ENCODE measurements at places on chromosomes 11 and 22.

DNA sequence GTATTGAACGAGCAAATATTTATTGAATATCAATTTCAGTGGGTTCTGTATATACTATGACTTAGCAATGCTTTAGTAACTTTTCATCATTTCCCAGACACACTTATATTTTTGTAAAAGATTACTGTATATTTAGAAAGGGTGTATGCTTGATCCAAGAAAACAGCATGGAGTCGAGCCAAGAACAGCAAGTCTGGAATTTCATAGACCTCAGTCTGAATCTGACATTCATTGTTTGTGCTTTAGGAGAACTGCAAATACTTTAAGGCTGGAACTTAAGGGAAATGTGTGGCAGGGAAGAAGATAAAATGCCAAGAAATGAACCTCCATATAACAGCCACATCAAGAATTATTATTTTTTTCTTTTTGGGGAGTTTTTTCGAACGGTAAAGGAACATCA, 1156.8 kb downstream of the LRRC4C start:
- no peak for DNase-seq

- no peak for DNase-seq
These were observed 15.5 kb downstream of the CLTCL1 start for GRCh38 chr22:19275919-19276600.

DNA sequence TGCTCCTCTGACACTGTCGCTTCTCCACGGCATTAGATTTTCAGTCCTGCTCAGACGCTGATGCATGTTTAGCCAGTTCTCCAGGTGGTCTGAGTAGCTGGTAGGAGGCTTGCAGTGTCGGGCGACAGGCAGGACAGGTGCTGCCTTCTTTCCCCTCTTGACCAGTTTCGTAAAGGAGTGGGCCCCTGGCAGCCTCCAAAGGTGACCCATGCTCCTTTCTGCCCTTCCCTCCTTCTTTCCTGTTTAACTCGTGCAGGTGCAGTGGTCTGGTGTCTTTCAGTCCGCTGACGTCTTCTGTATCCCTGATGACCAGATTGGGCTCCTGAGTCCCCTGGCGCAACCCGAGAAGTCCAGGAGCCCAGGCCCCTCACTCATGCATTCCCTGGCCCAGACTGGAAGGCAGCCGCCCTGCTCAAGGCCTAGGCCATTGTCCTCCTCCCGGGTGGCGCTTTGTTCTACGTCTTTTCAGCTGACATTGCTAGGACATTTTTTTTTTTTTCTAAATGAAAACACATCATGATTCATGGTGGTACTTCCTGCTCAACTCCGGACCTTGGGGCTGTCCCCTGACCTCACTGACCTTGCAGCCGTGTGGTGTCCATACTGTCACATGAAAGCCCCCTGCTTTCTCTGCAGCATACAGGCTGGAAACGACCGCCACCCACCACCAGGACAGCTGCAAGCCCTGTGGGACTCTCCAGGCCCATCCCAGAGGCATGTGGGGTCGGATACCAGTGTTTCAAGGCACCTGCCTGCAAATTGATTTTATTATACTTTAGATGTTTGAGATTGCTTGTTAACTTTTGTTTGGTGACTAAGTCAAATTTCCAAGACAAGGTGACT, 25.5 kb upstream of the TXNRD2 start:
- DNase-seq: no peak

DNA sequence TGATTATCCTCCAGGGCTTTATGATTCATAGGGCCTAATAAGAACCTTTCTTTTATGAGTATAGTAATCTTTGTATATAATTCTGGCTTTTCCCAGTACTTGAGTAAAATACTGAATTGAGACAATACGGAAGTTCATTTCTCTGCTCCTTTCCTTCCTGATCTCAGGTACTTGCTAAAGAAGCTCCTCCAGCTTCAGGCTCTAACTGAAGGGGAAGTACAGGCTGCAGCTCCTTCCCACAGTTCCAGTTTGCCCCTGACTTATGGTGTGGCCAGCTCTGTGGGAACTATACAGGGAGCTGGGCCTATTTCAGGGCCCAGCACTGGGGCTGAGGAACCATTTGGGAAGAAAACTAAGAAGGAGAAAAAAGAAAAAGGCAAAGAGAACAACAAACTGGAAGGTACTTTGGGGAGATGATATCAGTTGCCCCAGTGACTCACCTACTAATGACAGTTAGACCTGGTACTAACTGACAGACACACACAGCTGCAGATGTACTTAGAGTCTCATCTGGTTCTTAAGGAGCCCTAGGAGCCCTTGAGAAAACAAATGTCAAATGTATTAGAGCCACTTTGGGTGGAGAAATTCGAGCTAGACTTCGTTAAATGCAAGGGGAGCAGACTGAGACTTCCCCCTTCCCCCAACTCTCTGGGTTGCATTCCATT, 3.0 kb downstream of the TBRG1 start:
- DNase-seq: no peak

DNA sequence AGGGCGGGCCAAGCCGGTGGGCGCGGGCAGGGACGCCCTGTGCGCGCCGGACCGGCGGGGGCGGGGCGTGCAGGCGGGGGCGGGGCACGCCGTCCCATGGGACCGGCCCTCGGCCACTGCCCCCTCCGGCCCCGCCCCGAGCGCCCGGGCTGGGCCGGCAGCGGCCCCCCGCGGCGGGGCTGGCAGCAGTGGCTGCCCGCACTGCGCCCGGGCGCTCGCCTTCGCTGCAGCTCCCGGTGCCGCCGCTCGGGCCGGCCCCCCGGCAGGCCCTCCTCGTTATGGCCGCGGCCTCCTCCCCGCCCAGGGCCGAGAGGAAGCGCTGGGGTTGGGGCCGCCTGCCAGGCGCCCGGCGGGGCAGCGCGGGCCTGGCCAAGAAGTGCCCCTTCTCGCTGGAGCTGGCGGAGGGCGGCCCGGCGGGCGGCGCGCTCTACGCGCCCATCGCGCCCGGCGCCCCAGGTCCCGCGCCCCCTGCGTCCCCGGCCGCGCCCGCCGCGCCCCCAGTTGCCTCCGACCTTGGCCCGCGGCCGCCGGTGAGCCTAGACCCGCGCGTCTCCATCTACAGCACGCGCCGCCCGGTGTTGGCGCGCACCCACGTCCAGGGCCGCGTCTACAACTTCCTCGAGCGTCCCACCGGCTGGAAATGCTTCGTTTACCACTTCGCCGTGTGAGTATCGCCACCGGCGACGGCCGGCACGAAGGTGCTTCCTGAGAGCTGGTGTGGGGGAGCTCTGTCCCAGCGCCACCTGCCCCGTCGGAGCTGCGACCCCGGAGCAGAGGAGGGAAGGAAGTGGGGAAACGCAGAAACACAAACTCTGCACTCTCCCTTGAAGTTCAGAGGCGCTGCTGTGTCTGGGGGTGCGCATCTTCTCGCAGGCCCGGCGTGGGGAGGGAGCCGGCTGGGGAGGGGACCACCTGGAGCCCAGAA, at the start of gene KCNQ1:
Gene KCNQ1 (plus strand): TSS at position 188 of the 925 bp plus-strand sequence. CDS start 91 bp downstream, at position 279.
- DNase-seq: peak; percentile 68

- DNase-seq: peak; percentile 77
These were observed 38.2 kb upstream of the WEE1 start for GRCh38 chr11:9535189-9535781.

DNA sequence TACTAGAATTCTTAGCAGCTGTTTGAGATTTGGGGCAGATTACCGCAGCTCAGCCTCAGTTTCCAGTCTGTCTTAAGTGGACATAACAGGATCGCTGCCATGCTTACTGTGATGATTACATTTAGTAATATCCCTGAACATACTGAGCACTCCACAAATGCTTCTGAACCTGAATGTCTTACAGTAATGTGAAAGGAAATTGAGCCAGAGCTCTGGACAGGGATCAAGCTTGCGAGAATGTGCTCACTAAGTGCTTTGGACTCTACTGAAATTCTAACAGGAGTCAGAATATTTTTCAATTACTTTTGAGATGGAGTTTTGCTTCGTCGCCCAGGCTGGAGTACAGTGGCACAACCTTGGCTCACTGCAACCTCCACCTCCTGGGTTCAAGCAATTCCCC, 118.6 kb upstream of the RASSF10 start:
- DNase-seq: no peak
